Posterior vena cava (tissue), 2 donors: ENCODE measurements at places on chromosomes 12 and 14. TPM values are rescaled to one million over a fixed set of nuclear protein-coding genes. Genes with fewer than 3 reads are reported as not detected.

ABHD12B gene
- total RNA-seq, result not detected

A2M gene
- total RNA-seq, result 1,306 TPM

METAP2 gene
- total RNA-seq, result 46.9 TPM

ANO2 gene
- total RNA-seq, result 9.2 TPM

TMCC3 gene
- 10.3 TPM for total RNA-seq

CTSG gene
- total RNA-seq, result 3.1 TPM

TSPAN11 gene
- total RNA-seq, result 3.6 TPM

HOXC12 gene
- not detected for total RNA-seq

SPTB gene
- total RNA-seq, result 3.3 TPM

C14orf39 gene
- total RNA-seq, result not detected

DDN gene
- not detected for total RNA-seq

SRGAP1 gene
- 16.0 TPM for total RNA-seq

KRT85 gene
- total RNA-seq, result not detected

NUDT14 gene
- 15.9 TPM for total RNA-seq

TTC7B gene
- total RNA-seq, result 60.5 TPM

TAS2R30 gene
- 4.4 TPM for total RNA-seq

KRT77 gene
- total RNA-seq, result not detected

OR6C4 gene
- total RNA-seq, result not detected

NACA gene
- total RNA-seq, result 542 TPM

MMAB gene
- 17.9 TPM for total RNA-seq

TC2N gene
- 28.3 TPM for total RNA-seq

POTEG gene
- not detected for total RNA-seq

ADAM21 gene
- total RNA-seq, result not detected

CLEC4A gene
- total RNA-seq, result 1.9 TPM

NOVA1 gene
- 12.1 TPM for total RNA-seq

ACAD10 gene
- total RNA-seq, result 19.1 TPM

DCN gene
- total RNA-seq, result 1,461 TPM

TNFAIP2 gene
- total RNA-seq, result 71.4 TPM

CLEC2A gene
- not detected for total RNA-seq

IRAK3 gene
- total RNA-seq, result 24.3 TPM

BCL7A gene
- total RNA-seq, result 3.3 TPM

KIAA0586 gene
- total RNA-seq, result 14.7 TPM

KRT6C gene
- total RNA-seq, result not detected

PRB4 gene
- total RNA-seq, result not detected

NT5DC3 gene
- 26.1 TPM for total RNA-seq

TAS2R19 gene
- total RNA-seq, result 5.9 TPM

CCDC92 gene
- 37.4 TPM for total RNA-seq

LTB4R gene
- total RNA-seq, result 5.6 TPM

FLRT2 gene
- total RNA-seq, result 59.6 TPM

ASPG gene
- 1.3 TPM for total RNA-seq

PTGDR gene
- 2.9 TPM for total RNA-seq
